ENCODE measurements at places on chromosomes 12 and 14.

- DNase-seq = no peak
Observed at GRCh38 chr12:96338852-96339471, 61.3 kb downstream of the CDK17 start.

DNA sequence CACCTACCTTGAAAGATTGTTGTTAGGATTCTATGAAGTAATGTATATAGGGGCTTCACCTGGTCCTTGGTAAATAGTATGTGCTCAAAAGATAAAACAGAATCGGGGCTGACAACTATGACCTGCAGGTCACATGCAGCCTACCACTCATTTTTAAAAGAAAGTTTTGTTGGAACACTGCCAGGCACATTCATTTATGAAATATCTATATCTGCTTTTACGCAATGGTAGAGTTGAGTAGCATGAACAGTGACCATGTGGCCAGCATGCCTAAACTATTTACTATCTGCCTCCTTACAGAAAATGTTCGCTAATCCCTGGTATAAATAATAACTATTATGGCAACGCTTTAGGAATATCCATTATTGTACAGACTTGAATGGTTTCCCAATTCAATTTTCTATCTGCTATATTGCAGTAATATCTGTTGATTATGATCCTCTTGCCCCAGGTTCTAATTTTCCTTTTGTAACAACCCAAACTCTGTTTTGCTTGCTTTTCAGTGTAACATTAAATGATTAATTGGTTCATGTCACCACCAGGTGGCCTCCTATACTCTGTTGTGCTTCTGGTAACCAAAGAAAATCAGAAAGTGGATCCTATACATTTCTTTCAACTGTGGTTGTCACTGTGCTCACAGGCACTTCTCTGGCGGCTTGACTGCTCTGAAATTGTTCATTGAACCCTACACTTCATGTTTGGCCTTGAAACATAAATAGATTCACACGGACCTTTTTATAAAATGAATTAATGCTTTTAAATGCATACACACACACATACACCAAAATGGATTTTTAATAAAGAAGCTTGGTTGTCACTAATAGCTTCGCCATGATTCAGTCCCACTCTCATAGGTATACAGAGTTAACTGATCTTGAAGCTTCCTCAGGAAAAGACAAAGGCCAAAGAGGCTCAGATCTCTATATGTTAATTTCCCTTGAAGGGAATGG is 227.7 kb upstream of the NPAS3 start:
- peak; percentile 1 for DNase-seq

- no peak for DNase-seq
Observed at GRCh38 chr14:23533652-23534435, 17.7 kb downstream of the ZFHX2 start.

DNA sequence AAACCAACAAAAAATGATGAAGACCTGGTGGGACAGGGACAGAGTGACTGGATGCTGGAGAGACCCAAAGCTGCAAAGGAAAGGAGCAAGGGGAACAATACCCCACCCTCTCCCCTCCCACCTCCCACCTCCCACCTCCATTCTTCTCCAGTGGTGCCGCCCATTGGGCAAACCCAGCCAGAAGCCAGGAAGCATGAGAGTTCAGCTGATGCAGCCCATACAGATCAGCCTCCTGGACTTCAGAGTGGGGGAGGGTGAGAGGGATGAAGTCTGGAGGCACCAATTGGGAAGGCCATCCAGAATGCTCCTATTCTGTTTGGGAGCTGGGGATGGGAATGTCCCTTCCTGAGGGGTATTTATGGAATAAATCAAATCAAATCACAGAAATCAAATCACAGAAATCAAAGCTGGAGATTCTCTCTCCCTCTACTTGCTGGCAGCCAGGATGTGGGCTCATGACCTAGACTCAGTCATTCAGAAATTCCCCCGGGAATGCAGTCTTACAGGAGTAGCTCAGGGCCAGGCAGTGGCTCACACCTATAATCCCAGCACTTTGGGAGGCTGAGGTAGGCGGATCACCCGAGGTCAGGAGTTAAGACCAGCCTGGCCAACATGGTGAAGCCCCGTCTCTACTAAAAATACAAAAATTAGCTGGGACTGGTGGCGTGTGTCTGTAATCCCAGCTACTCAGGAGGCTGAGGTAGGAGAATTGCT is 31.1 kb downstream of the IRF2BPL start:
- DNase-seq = no peak

DNA sequence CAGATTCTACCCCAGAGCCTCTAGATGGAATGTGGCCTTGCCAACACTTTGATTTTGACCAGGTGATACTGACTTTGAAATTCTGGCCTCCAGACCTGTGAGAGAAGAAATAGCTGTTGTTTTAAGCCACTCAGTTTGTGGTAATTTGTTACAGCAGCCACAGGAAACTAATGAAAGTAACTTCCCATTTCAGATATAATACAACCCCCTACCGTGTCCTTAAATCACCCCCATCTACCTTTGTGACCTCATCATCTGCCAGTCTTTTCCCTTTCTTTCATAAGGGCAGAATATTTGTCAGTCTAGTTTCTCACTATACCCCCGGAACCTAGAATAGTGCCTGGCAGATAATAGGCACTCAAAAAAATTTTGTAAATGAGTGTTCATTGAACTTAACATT is 39.6 kb downstream of the PPP4R4 start:
- no peak for DNase-seq

- DNase-seq = no peak
Observed at GRCh38 chr12:77120156-77121085, 55.1 kb upstream of the E2F7 start.

DNA sequence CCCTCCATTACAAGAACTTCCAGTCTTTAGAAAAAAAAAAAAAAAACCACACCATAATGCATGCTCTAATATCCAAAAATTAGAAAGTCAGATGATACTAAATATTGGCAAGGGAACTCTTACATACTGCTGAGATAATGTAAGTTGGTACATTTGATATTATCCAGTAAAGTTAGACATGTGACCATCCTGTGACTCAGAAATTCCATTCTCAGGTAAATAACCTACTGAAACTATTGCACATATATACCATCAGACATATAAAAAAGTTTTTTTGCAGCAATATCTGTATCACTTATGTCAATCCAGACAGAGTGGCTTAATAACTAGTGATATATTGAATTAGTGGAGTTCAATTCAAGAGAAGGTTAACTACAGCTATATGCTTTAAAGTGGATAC is 63.5 kb downstream of the KITLG start:
- DNase-seq = no peak

GRCh38 chr12:131944601-131945251 is 5.0 kb upstream of the EP400 start:
- DNase-seq = no peak

GRCh38 chr14:103031956-103032355 is 25.4 kb downstream of the CDC42BPB start:
- no peak for DNase-seq

- DNase-seq = no peak
Observed at GRCh38 chr14:90743826-90744225, 72.4 kb downstream of the TTC7B start.

DNA sequence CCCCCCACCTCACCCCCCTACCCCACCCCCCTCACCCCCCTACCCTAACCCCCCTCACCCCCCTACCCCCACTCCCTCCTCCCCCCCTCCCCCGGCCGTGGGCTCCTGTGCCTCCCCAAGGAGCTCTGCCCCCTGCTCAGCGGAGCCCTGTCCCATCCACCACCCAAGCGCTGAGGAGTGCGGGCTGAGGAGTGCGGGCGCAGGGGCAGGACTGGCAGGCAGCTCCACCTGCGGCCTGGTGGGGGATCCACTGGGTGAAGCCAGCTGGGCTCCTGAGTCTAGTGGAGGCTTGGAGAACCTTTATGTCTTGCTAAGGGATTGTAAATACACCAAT is 2.3 kb upstream of the JPH4 start:
- no peak for DNase-seq

DNA sequence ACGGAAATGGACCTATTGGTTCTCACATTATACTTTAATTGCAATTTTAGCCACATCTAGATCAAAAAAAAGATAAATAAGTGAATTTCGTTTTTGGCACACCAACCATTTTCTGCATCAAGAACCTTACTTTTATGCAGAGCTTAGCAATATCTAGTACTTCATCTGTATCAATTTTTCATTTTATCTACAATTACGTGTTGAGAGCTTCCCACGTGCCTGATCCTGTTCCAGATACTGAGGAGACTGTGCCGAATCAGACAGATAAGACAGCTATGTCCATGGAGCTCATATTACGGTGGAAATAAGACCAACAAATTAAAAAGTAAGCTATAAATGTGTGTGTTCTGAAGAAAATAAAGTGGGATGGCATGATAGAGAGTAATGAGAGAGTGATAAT is 101.6 kb downstream of the MGAT4C start:
- no peak for DNase-seq

All from CD4-positive, alpha-beta T cell treated with Interleukin-2 at 100 ng/mL for 4 hours (primary cell).